ENCODE measurements at places on chromosomes 2 and 18.

DNA sequence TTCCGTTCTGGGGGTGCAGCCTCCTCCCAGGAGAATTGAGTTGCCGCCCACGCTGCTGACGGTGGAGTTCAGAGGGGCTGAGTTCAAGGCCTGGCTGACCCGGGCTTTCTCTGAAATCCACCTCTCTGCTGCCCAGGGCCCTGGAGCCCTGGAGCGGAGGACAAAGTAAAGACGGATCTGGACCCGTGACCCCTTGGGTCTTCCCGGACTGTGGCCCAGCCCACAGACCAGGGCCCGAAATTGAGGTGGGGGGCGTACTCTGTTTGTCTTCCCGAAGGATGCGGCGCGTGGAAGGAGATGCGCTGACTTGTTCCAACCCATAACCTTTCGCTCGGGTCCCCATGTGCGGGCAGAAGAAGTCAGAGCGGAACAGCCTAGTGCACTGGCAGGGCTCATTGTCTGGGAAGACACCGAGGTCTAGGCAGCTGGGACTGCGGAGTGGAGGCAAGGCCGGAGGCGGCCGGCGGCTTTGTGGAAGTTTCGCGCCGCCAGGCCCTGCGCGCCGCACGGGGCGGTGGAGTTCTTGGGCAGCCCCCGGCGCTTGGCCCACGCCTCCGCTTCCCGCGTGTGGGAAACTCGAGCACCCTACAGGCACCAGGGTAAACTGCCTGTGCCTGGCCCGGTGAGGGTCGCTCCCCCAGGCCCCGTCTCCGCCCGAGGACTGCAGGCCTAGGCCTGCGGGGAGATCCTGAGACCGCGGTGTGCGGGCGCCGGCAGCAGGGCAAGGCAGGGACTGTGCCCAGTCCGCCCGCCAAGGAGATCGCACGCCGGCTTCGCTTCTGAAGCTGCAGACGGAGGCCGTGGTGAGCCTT, 9.8 kb downstream of the POU3F3 start:
- no peak for DNase-seq

DNA sequence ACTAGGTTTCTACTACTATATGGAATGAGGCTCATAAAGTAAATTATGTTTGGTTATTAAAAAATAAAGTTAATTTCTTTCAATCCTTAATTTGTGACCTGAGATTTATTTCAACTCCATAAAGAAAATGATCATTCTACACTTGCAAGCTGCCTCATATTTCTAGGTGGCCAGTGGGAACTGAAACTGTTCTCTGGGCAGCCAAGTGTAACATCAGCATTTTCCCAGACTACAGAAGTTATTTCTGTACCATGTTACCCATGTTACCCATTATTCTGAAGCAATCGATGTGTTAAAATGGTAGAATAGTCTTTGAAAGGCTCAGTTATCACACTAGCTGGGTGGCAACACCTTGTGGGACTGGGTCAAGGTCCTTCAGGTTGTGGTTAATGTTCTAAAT, 139.3 kb upstream of the FBXO11 start:
- DNase-seq, result no peak

DNA sequence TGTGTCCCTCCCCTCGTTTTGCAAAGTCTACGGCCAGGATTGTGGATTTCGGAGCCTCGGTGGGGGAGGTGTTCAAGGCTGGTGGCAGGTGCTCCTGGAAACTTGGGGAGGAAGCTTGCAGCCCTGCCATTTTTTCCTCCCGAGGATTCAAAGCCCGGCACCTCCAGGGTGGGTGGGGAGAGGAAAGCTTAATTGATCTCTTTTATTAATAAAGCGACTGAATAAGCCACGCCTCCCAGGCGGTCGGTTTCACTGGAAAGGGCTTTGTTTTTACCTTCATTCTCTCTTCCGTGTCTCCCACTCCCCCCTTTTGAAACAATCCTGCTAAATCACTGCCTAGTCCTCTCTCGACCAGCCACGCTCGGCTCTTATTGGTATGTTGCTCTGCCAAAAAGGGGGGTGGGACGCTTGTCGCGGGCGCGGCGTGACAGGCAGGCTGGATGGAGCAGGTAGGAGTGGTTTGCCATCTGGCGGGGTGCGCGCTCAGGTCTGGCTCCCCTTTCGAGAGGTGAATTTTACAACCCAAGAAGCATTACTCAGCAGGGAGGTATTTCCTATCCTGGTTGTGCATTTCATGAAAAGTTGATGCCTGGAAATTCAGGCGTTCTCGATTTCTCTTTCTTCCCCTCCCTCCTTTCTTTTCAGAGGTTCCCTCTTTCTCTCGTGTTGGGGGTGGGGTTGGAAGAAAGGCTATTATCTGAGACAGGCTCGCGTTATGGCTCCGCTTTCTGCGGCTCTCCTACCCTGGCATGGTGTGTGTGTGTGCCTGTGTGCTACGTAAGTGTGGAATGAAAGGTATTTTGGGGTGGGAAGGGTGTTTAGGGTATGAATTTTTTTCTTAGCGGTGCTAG, 1.4 kb downstream of the NEDD4L start:
- DNase-seq, result no peak

- no peak for DNase-seq
Measured at GRCh38 chr2:26613241-26614215, 27.6 kb downstream of the CIB4 start.

- no peak for DNase-seq
Measured at GRCh38 chr2:100621371-100621951, 58.7 kb downstream of the PDCL3 start.

GRCh38 chr2:179614121-179614520, 247.3 kb downstream of the ZNF385B start:
- no peak for DNase-seq

GRCh38 chr2:121489284-121489683, 41.4 kb upstream of the RNU4ATAC start:
- no peak for DNase-seq
